ENCODE measurements at places on chromosomes 7 and 10.

- DNase-seq: no peak
Observed at GRCh38 chr10:81068460-81068859, 530.8 kb downstream of the SH2D4B start.

DNA sequence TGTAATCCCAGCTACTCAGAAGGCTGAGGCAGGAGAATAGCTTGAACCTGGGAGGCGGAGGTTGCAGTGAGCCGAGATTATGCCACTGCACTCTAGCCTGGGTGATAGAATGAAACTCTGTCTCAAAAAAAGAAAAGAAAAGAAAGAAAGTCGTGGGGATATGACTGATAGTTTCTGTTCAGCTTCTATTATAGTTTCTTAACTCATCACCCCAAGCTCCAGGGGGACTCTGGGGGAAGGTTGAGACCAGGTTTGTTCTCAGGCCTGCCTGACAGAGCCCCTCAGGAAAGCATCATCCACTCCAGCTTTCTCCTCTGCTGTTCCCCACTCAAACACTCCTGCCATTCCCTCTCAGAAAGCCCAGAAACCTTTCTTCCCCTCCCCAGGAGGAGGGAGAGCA lies 542.4 kb upstream of the GALNT17 start:
- DNase-seq: no peak

GRCh38 chr7:74311305-74311744 lies 22.1 kb downstream of the CLIP2 start:
- no peak for DNase-seq

DNA sequence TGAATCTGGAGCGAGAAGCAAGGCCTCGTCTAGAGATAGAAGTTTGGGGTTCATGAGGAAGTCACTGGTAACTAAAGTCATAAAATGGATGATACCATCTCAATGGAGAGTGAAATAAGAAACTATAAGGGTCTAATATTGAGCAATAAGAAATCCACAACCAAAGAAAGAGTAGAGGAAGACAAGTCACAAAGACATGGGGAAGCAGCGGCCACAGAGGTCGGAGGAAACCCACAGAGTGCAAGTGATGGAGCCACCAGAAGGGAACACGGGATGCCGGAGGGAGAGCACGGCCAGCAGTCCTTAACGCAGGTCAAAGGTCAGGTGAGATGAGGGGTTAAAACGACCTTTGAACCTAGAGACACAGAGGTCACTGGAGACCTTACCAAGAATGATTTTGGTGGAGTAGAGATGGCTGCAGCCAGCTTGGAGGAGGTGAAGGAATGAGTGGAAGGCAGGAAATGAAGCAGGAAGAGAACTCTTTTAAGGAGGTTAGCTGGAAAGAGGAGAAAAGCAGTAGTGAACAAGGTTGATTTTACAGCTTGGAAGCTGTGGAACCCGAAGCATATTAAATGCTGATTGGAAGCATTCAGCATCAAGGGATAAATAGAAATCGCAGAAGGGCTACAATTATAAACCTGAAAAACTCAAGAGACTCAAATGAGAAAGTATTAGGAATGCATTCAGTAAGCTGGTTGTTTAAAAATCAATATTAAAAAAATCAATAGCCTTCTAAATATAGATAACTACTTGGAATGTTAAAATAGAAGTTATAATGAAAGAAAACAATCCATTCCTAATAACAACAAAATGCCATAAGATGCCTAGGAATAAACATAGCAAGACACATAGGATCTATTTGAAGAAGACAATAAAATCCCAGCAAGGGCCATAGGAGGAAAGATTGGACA lies 93.7 kb downstream of the SVOPL start:
- no peak for DNase-seq

DNA sequence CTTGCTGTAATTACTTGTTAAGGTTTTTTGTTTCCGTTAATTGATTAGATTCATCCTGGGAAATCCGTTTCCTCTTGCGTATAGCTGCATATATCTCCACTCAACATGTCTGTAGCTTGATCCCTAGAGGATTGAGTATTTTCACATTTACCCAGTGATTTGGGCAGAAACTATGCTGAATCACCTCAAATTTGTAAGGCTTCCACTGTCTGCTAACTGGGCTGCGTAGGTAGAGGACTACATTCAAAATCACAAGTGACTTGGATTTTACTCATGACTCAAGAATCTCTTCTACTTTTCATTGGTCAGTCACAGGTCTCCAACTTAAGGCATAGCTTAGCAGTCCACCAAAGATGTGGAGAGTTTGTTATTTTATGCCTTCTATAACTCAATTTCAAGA lies 141.8 kb downstream of the POLR1F start:
- DNase-seq: no peak

- DNase-seq: no peak
Observed at GRCh38 chr10:23676296-23676695, 237.4 kb downstream of the OTUD1 start.

DNA sequence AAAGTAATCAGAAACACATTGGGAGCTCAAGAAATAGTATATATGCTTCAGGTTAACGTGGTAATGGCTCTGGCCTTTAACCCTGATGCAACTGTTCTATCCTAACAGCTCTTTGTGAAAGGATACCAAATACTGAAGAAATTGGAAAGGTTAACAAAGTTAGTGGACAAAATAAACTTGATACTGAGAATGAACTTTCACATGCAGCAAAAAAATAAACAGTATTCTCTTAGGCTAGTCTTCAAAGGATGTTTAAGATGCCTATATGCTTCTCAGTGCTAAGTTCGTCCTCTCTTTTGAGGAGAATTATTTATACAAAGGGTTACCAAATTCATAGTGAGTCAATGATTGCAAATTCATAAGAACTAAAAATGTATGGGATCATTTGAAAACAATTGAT lies 256.2 kb upstream of the FERD3L start:
- DNase-seq: no peak

DNA sequence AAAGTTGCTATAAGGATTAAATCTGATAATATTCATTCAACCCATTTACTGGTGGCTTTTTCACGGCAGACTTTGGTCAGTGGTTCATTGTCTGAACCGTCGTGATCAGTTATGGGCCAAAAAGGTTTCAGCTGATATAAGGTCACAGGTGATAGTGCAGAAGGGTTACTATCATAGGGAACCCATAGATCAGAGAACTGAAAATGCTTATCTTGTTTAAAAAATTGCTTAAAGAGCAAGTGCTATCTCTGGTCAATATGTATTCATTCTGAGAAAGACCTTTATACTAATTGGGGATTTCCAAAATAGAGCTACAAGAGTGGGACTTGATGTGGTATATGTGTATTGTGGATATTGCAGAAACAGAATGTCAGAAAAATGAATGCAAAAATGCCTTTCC lies 147.8 kb upstream of the SEMA3E start:
- no peak for DNase-seq

GRCh38 chr10:34936061-34936460 lies 121.0 kb upstream of the PARD3 start:
- DNase-seq: no peak

DNA sequence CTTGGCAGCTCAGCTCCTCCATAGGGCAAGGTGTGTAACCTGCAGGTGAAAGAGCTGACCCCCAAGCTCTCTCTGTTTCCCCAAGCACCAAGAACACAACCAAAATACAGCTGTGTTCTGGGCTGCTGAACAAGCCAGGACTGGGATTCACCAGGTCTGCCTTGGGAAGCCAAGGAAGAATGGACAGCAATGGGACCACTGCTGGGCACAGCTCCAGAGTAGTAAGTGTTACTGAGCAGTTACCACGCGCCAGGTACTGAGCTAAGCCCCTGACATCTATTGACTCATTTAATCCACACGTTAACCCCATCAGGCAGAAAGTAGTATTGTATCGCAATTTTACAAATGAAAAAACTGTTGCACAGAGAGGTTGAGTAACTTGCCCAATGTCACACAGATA lies 168.3 kb downstream of the GRID1 start:
- no peak for DNase-seq

DNA sequence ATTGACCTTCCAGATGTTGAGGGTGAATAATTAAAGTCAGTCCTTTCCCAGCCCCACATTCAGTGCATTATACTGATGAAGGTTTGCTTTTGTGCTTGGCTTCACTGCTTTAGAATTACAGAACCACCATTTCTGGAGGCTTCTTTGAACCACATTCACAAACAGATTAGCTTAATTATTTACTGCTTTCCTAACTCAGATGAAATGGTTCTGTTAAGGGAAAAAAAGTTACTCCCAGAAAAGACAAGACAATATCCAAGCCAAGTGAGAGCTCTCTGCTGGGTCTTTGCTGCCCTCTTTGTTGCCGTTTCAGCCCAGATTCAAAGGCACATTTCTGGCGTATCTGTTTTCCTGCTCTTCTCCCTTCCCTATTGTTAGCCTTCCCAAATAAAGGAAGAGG lies 188.9 kb downstream of the AHR start:
- no peak for DNase-seq

GRCh38 chr7:50682079-50682478 lies 100.6 kb downstream of the GRB10 start:
- peak; percentile 62 for DNase-seq

DNA sequence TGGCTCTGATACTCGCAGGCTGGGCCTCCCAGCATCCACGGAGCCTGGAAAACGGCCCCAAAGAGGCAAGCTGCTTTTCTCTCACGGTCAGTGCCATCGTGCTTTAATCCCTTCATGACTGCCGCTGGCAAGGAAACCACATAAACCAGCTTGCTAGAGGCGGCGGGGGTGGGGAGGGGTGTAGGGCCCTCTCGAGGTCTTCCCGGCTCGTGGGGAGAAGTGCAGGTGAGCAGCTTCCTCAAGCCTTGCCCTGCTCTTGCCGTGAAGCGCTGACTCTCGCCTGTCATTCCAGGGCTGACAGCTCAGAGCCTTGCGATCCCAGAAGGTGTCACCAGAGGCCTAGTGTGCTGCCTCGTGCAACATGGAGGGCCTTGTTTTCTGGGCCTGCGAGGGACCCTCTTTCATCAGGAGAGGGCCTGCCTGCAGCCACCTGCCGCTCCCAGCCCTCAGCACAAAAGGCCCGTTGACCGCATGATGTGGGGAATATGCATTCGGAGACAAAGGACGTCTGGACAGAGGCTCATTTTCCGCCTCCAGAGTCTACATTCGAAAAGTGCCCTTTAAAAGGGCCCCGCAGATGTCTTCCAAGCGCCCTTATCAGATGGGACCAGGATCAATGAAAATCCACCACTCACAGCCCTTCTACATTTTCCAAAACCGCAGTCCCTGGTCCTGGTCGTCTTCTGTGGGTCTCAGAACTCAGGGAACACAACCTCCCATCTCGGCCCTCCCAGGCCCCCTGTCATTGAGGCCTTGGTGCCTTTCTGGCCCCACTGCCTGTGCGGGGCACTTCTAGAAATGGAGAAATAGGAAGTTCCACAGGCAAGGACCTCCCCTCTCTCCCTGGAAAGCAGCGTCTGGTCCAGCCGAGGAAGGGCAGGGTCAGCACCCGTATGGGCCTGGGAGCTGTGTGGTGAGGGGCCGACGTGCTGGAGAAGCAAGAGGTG lies 58.7 kb downstream of the ZRANB1 start:
- no peak for DNase-seq

GRCh38 chr10:23088609-23089008 lies 6.8 kb upstream of the MSRB2 start:
- DNase-seq: no peak

- no peak for DNase-seq
Observed at GRCh38 chr7:70093205-70093904, 495.1 kb downstream of the AUTS2 start.

- no peak for DNase-seq
Observed at GRCh38 chr7:8296362-8296659, 34.3 kb upstream of the ICA1 start.

GRCh38 chr7:150849204-150849775 lies 3.0 kb upstream of the AOC1 start:
- no peak for DNase-seq

All from MG63 (cell line).